ENCODE measurements at places on chromosomes 4 and X.

DNA sequence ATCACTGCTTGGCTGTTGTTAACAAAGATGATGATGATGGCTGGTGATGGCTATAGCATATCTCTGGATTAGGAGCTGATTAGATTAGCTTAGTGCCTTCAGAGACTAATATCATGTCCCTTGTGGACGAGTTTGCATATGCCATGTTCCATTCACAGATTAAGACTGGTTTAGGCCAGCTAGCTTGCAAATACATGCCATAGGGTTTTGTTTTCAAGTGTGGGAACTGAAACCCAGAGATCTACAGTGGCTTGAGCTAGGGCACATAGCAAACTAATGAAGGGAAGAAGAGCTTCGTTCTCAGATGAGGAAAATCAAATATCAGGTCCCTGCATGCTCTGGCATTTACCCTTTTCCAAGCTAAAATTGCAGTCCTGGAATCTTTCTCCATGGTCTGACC lies 492.3 kb downstream of the MAGEE1 start:
- no peak for DNase-seq

GRCh38 chrX:155592331-155592730 lies 20.4 kb downstream of the TMLHE start:
- no peak for DNase-seq

GRCh38 chr4:170849969-170850368 lies 760.2 kb upstream of the AADAT start:
- no peak for DNase-seq

GRCh38 chr4:113077575-113077974 lies 28.1 kb downstream of the ANK2 start:
- no peak for DNase-seq

- DNase-seq: no peak
Measured at GRCh38 chr4:102758241-102759160, 2.3 kb downstream of the MANBA start.

- no peak for DNase-seq
Measured at GRCh38 chrX:132059973-132060540, 37.0 kb downstream of the STK26 start.

Data from stimulated activated CD4-positive, alpha-beta T cell treated with anti-CD3 and anti-CD28 coated beads, Interleukin-12 subunit alpha, Interleukin-12 subunit beta, amount 100 ng/mL, for 48 hours (primary cell).